ENCODE measurements at places on chromosomes 4 and X. TPM values are rescaled to one million over a fixed set of nuclear protein-coding genes. Genes with fewer than 3 reads are reported as not detected.

GRCh38 chr4:99408346-99408745 is 26.8 kb downstream of the ADH7 start:
- DNase-seq, result no peak

DNA sequence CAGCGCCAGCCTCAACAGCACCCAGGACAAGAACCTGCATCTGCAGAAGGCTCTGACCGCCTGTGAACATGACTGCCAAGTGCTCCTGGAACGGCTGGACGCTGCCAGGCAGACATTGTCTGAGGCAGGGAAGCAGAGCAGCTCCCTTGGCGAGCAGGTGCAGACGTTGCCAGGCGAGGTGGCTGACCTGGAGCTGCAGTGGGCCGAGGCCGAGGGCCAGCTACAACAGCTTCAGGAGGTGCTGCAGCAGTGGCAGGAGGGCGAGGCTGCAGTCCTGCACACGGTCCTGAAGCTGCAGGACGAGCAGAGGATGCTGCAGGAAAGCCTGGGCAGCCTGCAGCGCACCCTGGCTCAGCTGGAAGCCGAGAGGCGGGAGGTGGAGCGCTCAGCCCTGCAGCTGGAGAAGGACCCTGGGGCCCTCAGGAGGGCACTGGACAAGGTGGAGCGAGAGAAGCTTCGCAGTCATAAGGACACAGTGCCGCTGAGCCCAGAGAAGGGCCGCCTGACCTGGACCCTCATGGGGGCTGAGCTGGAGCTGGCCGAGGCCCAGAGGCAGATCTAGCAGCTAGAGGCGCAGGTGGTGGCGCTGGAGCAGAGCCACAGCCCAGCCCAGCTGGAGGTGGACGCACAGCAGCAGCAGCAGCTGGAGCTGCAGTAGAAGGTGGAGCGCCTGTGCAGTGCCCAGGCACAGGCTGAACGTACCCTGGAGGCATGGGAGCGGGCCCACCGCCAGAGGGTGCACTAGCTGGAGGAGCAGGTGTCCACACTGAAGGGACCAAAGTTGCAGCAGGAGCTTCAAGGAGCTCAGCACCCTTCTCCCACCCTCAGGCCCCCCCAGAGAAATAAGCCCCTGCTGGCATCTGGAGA is 16.4 kb downstream of the SMIM10L2A start:
- DNase-seq, result no peak

DNA sequence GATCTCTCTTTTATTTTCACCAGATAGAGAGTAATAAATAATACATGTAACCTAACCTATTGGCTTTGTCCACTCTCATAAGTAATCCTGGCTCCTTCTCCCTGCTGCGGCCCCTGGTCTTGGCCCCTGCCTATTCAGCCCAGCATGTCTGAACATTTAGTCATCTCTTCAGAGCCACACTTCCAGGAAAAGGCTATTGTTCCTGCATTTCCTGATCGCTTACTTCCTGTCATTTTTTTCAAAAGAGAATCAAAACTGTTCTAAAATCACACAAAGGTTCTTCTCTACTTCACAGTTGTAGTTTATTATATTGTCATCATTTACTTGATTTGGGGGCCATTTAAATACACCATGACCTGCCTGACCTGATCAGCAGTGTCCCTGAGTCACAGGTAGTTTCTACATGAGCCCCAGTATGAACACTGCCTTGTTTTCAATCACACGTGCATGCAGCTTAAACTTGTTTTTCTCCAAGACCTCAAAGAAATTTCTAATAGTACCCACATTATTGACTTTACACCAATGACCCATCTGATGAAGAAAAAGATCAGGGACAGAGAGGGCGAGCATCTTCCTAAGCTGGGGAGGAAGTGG is 47.4 kb upstream of the KDR start:
- no peak for DNase-seq

- DNase-seq, result no peak
Measured at GRCh38 chr4:47221721-47222120, 190.4 kb downstream of the GABRB1 start.

RNF128 gene
- polyA plus RNA-seq, result not detected

Data from forelimb muscle (tissue), 1 donor.